ENCODE measurements at places on chromosomes 3 and 15.

DNA sequence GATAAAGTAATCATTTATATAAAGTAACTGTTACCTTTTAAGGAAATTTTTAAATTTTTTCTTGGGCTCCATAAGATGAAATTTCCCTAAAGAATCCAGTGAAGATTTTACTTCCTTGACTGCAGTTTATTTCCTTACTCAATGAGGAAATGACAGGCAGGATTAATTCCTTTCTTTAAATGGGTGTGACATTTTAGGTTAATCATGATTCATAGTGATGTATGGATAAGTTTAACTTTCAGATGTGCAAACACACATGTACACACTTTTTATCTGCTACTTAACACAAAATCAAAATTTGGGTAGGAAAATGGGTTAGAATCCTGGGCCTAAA lies 11.2 kb upstream of the LEO1 start:
- no peak for DNase-seq

DNA sequence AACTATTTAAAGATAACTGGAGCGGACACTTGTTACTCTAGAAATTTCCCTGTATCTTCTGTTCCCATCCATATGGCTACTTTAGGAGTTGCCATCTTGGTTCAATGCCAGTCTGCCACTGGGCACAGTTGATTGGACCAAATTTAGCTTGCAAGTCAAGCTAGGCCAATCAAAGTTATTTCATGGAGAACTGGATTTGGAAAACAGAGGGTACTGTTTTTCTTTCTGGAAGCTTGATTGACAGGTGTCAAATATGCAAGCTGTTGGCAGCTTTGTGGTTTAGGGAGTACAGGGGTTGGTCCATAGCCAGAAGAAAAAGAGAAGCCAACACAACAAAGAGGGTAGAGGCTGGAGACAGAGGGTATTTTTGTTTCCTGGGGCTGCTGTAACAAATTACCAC lies 33.4 kb upstream of the KLHL25 start:
- DNase-seq, result no peak

DNA sequence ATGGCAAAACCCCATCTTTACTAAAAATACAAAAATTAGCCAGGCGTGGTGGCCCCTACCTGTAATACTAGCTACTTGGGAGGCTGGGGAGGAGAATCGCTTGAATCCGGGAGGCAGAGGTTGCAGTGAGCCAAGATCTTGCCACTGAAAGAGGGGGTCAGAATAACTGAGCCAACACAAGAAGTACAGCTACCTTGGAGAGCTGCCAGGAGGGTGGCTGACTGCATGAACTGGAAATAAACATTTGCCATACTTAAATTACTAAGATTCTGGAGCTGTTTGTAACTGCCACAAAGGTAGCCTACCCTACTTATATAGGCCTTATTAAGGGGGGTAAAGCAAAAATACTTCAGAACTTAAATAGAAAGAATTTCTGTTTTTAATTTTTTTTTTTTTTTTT lies 15.4 kb upstream of the PIK3CB start:
- DNase-seq, result no peak

DNA sequence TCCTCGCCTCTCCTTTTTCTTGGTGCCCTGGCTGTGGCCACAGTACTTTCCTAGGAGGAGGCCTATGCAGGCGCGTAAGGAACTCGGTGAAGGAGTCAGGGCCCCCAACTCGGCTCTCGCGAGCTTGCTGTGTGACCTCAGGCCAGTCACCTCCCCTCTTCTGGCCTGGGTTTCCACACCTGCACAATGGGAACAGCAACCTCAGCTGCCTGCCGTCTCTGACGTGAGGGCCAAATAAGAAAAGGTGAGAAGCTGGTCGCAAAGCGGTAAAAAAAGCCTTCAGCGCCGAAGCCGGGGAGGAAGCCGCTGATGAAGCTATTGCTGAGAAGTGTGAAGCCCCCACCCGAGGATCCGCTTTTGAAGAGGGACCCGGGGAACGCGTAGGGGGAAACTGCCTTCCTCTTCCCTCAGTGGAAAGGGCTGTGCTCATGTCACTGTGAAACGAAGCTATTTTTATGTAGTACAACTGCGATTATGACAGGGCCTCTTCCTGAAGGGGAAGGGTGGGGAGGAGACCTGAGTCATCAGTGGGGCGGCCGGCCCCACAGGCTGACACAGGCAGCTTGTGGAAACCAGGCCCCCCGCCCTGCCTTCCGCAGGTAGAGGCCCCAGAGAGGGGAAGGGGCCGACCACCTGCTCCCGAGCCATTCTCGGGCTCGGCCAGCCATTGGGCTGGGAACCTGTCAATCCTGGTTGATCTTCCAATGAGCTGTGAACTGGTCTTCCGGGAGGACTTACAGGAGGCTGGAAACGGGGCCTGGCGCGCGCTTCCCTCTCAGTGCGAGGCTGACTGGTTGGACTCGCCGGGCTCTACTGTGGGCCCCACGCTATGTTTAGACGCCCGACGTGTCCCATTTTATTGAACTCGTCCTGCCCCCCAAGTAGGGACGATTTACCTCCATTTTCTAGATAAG lies 18.0 kb upstream of the ANKDD1A start:
- peak; percentile 86 for DNase-seq

GRCh38 chr15:70057931-70058641 lies 39.6 kb downstream of the TLE3 start:
- DNase-seq, result no peak

GRCh38 chr3:35448121-35448520 lies 191.2 kb upstream of the ARPP21 start:
- no peak for DNase-seq

- DNase-seq, result no peak
Measured at GRCh38 chr3:164416491-164417222, 661.6 kb downstream of the SI start.

DNA sequence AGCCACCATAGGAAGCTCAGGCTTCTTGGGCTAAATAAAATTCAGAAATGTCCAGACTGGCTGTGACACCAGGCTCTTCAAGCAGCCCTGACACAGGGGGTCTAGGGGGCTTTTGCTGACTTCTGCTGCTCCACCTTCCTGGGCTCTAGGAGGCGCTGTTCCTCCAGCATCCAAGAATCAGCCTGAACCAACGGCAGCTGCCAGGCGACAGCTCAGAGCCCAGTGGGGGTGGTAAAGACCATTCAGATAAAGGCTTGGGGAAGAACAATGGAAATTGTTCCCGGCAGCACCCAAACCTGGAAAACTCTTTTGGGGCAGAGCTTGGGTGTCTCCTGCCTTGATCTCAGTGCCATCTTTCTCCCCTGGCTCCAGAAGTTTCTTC lies 21.6 kb upstream of the PSTPIP1 start:
- DNase-seq, result no peak

DNA sequence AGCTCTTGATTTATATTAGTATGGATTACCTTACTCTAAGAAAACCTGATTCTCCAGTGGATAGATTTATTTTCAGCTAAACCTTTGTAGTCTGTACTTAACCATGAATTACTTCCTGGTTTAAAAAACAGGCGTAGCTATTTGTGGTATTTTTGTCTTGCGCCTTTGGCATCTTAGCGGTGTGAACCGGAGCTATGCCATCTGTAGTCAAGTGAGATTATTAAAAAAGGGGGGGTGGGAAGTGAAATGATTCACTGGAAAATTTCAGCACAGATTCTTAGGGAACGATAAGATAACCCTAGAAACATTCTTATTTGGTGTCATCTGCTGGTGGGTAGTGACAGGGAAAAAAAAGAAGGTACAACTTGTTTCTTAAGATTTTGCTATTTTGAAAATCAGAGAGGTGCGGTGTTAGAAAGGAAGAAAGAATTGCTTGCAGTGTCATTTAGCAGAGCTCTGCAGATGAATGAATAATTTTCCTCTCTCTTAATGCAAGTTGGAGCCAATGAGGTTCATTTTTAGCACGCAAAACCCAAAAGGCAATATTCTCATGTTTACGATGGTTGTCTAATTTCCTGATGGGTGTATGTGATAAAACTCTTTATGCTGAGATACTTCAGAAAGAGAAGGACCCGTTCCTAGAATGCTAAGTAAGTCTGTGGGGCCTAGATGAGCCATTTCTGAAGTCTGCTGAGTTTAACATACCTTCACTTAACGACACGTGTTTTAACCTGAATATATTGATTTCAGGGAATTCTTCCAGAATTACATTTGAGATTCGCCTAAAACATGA lies 44.0 kb downstream of the PSMD6 start:
- no peak for DNase-seq

GRCh38 chr3:141789281-141789680 lies 26.1 kb downstream of the GRK7 start:
- no peak for DNase-seq

DNA sequence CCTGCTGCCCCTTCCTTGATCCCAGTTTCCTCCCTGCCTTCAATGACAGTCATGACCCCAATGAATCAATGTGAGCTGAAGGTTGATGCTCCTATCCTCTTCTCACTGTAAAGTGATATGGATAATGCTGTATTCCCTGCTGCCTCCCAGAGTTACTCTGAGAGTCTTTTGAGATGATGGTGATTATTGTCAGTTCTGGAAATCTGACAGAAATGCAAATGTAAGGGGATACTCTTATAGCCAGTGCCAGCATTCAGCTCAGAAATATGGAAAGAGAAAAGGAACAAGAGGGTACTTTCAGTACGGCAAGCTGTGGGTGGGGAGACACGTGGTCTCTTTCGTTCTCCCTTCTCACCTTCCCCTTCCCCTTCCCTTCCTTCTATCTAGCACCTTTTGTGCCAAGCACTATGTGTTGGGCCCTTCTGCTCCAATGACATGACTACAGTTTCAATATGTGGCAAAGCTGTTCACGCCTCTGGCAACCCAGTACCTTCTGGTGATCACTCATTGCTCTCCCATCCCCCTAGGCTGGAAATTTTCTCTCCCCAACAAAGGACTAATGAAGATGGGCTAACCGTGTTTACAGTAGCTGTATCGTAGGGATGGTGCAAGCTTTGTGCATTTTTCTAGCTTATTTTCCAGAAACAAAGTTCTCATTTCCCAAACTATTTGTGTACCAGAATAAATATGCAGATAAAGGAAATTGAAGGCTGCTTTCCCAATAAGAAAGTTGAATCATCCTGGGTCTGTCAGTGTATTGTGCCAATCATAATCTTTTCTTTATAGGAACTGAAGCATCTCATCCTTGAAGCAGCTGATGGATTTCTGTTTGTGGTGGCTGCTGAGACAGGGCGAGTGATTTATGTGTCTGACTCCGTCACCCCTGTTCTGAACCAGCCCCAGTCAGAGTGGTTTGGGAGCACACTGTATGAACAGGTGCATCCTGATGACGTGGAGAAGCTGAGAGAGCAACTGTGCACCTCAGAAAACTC lies 70.3 kb downstream of the ARNT2 start:
- no peak for DNase-seq

- no peak for DNase-seq
Measured at GRCh38 chr3:173770011-173770410, 372.5 kb downstream of the NLGN1 start.

DNA sequence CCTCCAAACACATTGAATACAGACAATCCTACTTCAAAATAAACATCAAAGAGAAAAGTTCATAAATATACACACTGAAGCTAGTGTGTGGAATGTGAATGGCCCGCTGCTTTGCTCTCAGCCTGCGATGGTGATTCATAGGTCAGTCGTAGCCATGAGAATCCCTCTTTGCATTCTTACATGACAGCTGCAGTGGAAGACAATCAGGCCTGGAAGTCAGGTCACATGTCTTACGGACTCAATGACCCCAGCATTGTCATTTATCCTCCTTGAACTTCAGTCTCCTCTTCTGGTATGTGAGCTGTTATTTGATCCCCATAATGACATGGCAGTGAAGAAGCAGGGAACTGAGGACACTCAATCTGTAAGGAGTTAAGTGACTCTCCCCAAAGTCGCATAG lies 217.8 kb upstream of the EOMES start:
- DNase-seq, result no peak

DNA sequence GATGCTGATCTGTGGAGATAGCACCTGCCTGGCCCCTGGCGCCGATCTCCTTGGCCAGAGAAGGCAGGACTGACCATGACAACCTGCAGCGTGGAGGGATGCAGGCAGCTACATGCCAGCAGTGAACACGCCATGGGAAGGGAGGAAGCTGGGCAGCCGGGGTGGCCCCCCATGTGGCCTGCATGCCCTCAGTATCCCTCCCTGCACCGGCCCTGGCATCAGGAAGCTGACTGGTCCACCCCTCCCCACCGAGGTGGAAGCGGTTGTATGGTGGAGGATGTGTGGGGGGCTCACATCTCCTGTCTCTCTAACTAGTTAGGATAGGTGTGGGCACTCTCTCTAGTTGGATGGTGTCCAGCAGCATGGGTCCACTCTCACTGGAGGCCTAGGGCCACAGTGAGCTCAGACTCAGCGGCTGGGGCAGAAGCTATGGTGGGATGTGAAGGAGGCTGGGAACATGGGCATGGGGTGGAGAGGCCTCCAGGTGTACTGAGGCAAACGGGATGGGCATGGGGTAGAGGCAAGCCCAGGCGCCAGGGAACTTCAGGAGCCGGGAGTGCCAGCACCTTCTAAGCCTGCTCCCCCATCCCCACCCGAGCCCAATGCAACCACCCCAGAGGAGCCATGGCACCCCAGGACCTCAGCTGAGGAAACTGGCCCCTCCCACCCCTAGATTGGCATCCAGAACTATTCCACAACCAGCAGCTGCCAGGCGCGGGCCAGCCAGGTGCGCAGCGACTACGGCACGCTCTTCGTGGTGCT lies 1.8 kb upstream of the ABTB1 start:
- DNase-seq, result no peak

- no peak for DNase-seq
Measured at GRCh38 chr3:159877924-159878323, 110.7 kb upstream of the IL12A start.

DNA sequence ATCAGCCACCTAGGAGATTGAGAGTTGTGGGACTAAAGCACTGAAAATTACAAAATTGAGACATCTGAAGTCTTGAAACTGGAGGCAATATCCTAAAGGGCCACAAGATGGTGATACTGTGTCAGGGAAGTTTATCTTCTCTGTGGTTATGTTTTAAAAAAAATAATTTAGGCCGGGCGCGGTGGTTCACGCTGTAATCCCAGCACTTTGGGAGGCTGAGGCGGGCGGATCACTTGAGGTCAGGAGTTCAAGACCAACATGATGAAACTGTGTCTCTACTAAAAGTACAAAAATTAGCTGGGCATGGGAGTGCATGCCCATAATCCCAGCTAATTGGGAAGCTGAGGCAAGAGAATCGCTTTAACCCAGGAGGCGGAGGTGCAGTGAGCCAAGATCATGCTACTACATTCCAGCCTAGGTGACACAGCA lies 17.9 kb upstream of the NIT2 start:
- no peak for DNase-seq

- DNase-seq, result no peak
Measured at GRCh38 chr3:128847666-128848370, 31.6 kb upstream of the ACAD9 start.

GRCh38 chr3:67662733-67663132 lies 8.3 kb upstream of the SUCLG2 start:
- no peak for DNase-seq
